AG10803 (cell line): ENCODE measurements at places on chromosomes 12 and 14.
A peak's percentile ranks its signal among the peaks of the same experiment; 100 is the strongest.

DNA sequence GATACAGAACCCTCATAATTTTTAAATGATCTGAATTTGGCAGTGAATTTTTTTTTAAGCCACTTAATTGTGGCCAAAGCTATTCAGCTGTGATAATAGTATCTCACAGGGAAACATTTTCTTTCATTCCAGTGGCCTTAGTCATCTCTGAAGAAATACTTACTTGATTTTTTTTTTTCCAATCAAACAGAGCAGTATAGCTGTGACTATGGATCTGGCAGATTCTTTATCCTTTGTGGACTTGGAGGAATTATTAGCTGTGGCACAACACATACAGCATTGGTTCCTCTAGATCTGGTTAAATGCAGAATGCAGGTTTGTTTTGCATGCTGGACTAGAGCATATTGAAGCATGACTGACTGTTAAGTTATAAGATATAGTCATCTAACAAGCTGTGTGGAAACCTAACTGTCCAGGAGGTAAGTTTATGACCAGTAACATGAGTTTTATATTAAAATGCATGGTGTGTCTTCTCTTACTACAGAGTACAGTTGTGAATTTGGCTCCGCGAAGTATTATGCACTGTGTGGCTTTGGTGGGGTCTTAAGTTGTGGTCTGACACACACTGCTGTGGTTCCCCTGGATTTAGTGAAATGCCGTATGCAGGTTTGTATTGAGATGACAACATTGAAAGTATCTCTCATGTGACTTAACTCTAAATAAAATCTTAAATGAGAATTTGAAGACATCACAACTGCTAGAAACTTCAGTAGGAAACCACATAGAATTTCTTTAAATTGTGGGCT, 1.9 kb downstream of the SLC25A3 start:
- DNase-seq: peak; percentile 76

DNA sequence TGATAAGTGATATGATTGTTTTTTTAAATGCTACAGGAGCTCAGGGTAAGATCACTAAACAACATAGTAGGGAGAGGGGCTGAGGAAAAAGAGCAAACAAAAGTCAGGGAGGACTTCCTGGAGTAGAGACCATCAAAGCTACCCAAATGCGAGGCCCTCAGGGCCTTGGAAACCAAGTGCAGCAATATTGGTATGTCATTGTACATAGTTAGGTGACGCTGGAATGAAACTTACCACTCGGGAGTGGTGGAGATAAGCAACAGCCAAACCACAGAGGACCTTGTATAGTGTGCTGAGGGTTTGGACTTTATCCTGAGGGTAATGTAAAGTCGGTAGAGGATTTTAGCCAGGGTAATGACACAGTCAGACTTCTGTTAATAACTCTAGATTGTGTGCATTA, 13.8 kb downstream of the KITLG start:
- DNase-seq: no peak

DNA sequence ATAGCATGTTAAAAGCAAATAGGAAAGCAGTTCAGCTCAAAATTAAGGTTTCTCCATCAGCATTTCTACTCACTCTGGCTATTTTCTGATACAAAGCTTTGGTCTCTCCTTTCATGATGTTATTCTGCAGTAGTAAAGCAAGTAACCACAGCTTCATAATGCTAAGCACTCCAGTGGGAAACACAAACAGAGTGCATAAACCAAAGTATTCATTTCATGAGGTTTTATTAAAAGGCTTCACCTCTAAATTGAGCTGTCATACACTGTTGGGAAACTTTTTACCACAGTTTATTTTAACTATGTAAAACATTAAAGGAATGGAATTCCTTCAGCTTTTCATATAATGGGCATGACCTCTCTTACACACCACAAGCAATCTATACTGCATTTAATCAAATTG, 157.9 kb upstream of the LMO3 start:
- DNase-seq: peak; percentile 18

- DNase-seq: peak; percentile 35
Observed at GRCh38 chr12:95164656-95165055, 52.6 kb downstream of the FGD6 start.

GRCh38 chr14:50001999-50002925, 109.4 kb downstream of the ARF6 start:
- no peak for DNase-seq

- DNase-seq: no peak
Observed at GRCh38 chr14:51789114-51789513, 71.3 kb upstream of the GNG2 start.

- DNase-seq: peak; percentile 91
Observed at GRCh38 chr12:76455582-76456345, 103.8 kb downstream of the OSBPL8 start.

GRCh38 chr14:92923744-92924103, 774 bp downstream of the CHGA start:
- no peak for DNase-seq

- DNase-seq: no peak
Observed at GRCh38 chr14:56874375-56874774, 64.1 kb upstream of the OTX2 start.

GRCh38 chr12:113612076-113612728, 140.5 kb upstream of the LHX5 start:
- DNase-seq: no peak

GRCh38 chr14:42548349-42548748, 941.7 kb downstream of the LRFN5 start:
- no peak for DNase-seq

GRCh38 chr12:34405286-34406227, 383.3 kb downstream of the ALG10 start:
- no peak for DNase-seq

DNA sequence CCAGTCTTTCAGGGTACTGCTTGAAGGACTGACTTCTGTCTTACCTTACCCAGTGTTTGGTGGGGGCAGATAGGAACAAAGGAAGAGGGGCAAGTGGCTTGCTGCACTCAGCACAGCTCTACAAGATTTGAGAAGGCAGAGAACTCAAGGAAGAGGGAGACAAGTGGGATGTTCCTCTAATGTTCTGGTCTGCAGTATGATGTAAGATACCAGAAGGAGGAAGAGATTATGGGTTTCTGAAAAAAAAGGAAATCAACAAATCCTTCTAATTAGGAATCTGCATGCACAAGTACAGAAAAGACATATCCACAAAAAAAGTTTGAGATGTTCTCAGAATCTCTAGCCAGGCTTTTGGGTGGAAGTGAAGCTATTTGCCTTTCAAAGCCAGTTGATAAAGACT, 37.1 kb downstream of the USP15 start:
- DNase-seq: no peak

DNA sequence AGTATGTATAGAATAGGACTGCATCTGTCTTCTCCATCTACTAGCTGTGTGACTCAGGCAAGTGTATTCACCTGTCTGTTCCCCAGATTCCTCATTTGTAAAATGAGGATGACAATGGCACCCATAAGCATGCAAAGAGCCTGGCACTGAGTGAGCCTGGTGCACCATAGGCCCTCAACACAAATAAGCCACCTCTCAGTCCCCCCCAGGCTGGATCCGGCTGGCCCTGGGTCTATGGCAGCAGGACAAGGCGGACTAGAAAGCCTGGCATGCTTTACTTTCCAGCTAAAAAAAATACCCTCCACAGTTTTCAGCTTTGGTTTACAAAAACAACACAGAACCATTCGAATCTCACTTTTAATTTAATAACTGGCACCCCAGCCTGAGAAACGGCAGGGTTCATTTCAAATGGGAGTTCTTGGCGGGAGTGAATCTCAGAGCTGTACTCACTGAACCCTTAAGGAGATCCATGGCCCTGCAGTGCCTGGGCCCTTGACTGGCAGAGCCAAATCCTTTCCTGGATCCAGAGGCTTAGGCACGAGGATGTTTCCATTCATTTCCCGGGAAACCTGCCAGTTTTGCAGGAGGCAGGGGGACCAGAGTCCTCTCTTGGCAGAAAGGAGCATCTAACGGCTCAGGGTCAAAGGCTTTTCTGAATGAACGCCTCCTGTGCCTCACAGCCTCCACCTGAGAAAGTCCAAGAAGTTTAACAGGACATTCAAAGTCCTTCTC, 17.7 kb downstream of the SYNE3 start:
- DNase-seq: no peak

DNA sequence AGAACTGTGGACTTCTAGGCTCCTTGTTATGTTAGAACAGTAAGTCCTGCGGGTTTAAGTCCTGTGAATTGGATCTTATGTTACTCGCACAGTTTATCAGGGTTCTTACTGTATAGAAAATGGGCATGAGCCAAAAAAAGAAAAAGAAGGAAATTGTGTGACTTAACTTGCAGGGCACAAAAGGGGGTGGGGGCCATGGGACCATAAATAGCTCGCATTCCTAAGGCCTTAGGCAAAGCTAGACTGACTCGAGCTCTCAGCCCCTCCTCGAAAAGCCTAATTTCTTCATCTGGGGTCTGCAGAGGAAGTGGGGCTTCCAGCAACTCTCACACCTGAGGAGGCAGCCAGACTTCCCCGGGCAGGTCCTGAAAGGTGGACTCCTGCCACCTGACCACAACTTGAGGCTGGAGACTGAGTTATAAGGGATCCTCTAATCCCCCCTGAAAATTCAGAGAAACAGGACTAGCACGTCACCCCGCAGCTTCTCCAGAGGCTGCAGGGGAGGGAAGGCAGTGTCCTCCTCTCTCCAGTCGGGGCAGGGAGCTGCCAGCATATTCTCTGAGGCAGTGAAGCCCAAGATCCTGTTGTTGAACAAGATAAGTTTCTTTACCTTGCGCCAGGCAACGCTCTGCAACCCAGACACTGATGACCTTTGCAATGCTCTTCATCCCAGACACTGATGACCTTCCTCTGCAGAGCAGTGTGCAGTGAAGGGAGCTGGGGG, 280.5 kb downstream of the PCNX1 start:
- DNase-seq: no peak

- DNase-seq: no peak
Observed at GRCh38 chr14:72812292-72812851, 81.5 kb downstream of the DPF3 start.

- DNase-seq: no peak
Observed at GRCh38 chr12:49675137-49675536, 32.1 kb downstream of the FMNL3 start.

- DNase-seq: peak; percentile 72
Observed at GRCh38 chr12:6735448-6736191, 11.8 kb downstream of the COPS7A start.

DNA sequence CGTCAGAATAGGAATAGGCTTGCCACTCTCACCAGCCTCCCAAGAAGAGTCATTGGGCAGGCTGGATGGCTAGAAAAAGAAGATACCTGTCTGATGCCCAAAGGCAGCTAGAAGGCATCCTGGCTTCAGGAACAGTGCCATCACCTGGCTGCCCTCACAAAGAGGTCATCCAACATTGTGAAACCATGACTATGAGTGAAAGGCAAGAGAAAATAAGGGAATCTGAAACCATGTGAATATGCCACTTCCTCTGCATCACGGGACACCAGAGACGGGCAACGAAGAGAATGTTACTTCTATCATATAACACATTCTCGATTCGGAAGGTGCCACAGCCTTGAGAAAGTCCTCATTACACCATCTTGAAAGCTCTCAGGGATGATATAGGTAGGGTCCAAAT, 182.0 kb downstream of the DAD1 start:
- DNase-seq: no peak

GRCh38 chr14:76705214-76705613, 56.1 kb upstream of the VASH1 start:
- DNase-seq: no peak

DNA sequence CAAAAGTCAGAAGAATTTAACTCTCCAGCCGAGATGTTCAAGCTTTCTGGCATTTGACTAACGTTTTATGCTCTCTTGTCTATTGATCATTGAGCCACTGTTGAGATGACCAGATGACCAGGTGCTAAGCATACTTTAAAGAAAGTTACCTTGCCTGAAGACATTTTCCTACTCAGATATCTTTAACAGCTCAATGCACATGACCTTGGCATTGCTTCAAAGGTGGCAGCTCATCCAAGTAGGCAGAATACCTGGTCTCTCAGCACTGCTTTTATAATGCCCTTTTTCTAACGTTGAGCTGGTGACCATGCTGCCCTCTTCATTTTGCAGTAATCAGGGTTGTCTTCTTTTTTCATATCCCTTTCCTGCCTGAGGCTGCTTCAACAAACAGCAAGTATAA, 358.1 kb downstream of the RAD51B start:
- DNase-seq: no peak

GRCh38 chr12:8123124-8123912, at the start of gene CLEC4A:
CLEC4A (plus strand) TSS chr12:8123617; CDS start chr12:8123879, 262 bp downstream.
- DNase-seq: no peak

DNA sequence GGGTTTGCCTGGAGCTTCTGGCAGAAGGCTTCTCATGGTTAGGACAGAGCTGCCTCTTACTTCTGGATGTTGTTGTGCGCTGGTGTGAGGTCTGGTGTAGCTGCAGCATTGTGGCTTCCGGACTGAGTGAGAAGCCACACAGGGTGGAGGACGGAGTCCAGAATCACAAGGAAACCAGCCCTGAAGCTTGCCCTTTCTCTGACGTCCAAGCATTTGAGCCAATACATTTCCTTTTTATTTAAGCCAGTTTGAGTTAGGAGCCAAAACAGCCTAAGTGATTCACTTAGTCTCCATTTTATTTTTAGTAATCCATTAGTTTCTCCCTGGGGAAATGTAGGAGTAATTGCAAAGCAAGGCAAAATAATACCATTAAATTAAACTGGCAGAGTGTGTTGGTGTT, 402.4 kb upstream of the RGS6 start:
- DNase-seq: peak; percentile 82

DNA sequence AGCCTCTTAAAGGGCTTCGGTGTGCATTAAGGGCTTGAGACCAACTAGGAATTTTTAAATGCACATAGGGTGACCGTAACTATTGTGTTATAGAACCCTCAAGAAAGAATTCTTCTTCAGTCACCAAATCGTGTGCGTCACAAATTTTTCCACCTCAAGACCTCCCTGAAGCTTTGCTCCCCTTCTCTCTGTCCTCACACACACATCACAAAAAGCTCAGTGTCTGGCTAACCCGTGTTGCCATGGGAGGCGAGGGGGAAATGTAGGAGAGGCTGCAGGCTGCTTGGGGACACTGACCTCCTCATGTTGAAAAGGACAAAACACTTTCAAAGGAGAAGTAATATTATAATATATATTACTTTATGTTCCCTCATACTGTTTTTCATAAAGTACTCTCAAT, 10.6 kb downstream of the SSPN start:
- no peak for DNase-seq

DNA sequence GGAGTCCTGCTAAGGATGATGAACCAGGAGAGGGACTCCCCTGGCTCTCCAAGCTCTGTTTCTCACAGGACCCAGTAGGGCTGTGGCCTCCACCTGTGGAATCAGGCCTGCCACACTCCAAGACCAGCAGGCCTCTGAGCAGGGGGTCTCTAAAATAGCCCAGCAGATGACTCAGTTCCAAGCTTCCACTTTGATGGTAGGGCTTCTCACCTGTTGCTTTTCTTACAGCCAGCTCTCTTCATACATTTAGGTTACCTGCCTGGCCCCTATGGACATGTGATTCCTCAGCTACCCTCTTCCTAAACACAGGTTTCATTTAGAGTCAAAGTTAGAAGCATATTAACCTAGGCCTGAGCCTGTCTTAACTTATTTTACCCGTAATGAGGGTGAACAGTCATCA, 26.7 kb upstream of the ELK3 start:
- no peak for DNase-seq

DNA sequence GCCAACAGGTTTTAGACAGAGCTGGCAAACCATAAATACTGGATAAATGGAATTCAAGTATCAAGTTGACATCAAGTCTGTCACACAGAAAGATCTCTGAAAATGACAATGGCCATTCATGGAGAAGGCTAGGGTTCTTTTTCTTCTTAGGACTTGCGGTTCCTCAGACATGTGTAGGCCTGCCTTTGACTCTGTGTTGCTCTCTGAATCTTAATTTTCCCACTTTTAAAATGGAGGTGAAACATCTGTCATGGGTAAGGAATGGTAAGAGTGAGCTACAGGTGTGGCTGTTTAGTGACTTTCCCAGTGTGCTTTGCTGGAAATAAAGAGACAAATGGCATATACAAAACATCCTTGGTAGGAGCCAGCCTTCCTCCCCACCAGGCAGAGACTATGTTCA, 79.2 kb downstream of the PTCSC3 start:
- DNase-seq: no peak
